ENCODE measurements at places on chromosomes 2 and 18. TPM values are rescaled to one million over a fixed set of nuclear protein-coding genes. Genes with fewer than 3 reads are reported as not detected.
A peak's percentile ranks its signal among the peaks of the same experiment; 100 is the strongest.

DNA sequence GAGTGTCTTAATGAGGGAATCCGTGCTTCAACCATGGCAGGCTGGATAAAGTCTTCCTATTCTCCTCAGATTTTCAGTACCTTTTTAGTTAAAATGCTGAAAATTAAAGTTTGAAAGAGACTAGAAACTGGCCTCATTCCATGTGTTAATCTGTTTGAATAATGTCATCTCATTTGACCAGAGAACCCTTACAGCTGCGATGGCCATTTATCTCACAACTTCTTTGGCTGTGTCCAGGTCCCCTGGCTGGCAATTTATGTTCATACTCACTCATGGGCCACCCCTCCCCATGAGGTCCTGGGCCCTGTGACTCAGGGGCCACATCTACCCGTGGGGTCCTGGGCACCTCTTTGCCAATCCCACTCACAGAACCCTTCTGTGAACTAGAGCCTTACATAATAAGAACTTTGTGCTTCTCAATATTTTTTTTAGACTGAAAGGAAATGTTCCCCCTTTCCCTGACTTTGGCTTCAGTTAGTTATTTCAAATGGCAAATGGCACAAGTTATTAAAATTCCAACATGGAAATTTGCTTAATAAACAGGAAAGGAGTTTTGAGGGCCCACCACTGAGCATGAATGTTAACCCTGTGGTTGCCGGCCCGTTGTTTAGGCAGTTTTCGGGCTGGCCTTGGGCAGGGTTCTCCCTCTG is 134.6 kb downstream of the UXS1 start:
- H3K36me3 ChIP-seq = no peaks in the 10 kb centered on the region
- no peak overlapping the region for H3K27ac ChIP-seq
- H3K4me1 ChIP-seq = peaks cover 58% of the 10 kb centered on the region
- H3K4me3 ChIP-seq = no peak overlapping the region
- DNase-seq = no peak
- H3K27me3 ChIP-seq = no peaks in the 10 kb centered on the region

DNA sequence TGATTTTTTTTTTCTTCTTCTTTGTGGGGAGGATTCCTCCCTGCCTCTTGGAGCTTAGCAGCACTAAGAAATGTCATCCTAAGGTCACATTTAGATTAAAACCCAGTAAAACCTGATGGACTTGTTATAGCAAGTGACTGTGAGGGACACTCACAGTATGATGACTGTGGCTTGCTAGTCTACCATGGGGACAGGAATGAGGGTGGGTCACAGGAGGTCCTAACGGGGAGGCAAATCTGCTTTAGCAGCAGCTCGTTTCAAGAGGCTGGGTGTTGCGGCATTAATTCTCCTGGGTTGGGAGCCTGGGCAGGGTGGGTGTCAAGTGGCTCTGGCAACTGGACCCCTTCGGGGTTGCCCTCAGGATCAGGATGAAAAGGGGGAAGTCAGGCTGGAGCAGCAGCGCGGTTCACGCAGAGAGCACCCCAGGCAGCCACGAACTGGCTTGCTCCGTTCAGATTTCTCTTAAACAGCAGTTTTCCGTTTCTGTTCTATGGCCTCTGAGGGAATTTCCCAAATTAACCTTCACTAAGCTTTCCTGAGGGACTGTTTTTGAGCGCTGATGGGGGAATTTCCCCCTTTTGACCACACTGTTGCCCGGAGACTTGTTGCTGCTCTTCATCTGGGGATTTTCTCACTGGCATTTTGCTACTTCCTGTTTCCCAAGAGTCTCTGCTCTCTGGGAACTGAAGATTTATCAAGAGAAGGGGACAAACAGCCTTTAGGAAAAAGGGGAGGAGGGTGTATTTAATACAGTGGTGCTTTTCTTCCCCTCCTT is 59.8 kb upstream of the PELI1 start:
- DNase-seq = peak; percentile 82
- peak overlapping the region; percentile 5 for H3K4me3 ChIP-seq
- no peaks in the 10 kb centered on the region for H3K36me3 ChIP-seq
- peaks cover 81% of the 10 kb centered on the region for H3K4me1 ChIP-seq
- no peaks in the 10 kb centered on the region for H3K27me3 ChIP-seq

GRCh38 chr2:170201734-170202393 is 23.9 kb downstream of the MYO3B start:
- no peak for DNase-seq
- no peak overlapping the region for H3K4me3 ChIP-seq
- H3K27me3 ChIP-seq = no peaks in the 10 kb centered on the region
- no peak overlapping the region for H3K27ac ChIP-seq
- no peaks in the 10 kb centered on the region for H3K4me1 ChIP-seq

GRCh38 chr18:74530584-74530862 is 3.8 kb upstream of the CNDP1 start:
- no peak overlapping the region for H3K27ac ChIP-seq
- H3K4me1 ChIP-seq = no peaks in the 10 kb centered on the region
- no peak overlapping the region for H3K4me3 ChIP-seq
- H3K27me3 ChIP-seq = no peaks in the 10 kb centered on the region

DSEL gene
- 1.2 TPM for total RNA-seq

GRCh38 chr2:224875841-224876240 is 159.7 kb upstream of the CCDC195 start:
- no peak overlapping the region for H3K4me3 ChIP-seq
- no peak overlapping the region for H3K27ac ChIP-seq
- H3K36me3 ChIP-seq = peaks cover 79% of the 10 kb centered on the region
- no peaks in the 10 kb centered on the region for H3K27me3 ChIP-seq
- DNase-seq = no peak
- peaks cover 5% of the 10 kb centered on the region for H3K4me1 ChIP-seq

DNA sequence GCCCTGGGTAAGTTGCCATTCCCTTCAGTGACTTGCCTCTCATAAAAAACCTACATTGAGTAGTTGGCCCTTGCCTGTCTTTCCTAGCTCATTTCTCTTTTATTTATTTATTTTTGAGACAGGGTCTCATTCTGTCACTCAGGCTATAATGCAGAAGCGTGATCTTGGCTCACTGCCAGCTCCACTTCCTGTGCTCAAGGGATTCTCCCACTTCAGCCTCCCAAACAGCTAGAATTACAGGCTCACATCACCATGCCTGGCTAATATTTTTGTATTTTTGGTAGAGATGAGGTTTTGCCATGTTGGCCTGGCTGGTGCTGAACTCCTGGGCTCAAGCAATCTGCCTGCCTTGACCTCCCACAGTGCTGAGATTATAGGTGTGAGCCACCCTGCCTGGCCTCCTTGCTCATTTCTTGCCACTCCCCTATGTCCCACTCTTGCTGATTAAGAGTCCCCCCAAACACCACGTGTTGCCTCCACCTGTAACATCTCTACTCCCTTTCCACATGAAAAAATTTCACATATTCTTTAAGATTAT is 12.6 kb downstream of the EVA1A start:
- H3K27ac ChIP-seq = no peak overlapping the region
- no peak for DNase-seq
- H3K4me1 ChIP-seq = no peaks in the 10 kb centered on the region
- no peaks in the 10 kb centered on the region for H3K36me3 ChIP-seq
- H3K4me3 ChIP-seq = no peak overlapping the region
- no peaks in the 10 kb centered on the region for H3K27me3 ChIP-seq

MFSD2B gene
- total RNA-seq = not detected

- no peaks in the 10 kb centered on the region for H3K27me3 ChIP-seq
- DNase-seq = no peak
- no peaks in the 10 kb centered on the region for H3K36me3 ChIP-seq
- no peaks in the 10 kb centered on the region for H3K4me1 ChIP-seq
- H3K27ac ChIP-seq = no peak overlapping the region
Observed at GRCh38 chr2:2028041-2028440, 283.7 kb upstream of the PXDN start.

DNA sequence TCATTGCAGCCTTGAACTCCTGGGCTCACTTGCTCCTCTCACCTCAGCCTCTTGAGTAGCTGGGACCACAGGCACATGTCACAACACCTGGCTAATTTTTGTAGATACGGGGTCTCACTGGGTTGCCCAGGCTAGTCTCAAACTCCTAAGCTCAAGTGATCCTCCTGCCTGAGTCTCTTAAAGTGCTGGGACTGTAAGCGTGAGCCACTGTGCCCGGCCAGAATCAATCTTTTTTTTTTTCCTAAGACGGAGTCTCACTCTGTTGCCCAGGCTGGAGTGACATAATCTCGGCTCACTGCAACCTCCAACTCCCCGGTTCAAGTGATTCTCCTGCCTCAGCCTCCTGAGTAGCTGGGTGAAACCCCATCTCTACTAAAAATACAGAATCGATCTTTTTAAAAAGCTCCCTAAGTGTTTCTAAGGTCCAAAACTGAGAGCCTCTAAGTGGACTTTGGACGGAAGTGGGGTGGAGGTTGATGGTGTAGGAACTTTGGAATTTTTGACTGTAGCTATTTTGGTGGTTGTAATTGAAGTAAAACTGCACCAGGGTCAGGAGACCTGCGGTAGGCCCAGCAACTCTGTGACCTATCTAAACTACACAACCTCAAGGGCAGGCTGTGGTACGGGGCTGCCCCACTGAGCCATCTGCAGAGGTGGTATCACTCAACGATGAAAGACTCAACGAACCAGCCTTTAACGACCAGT is 82.9 kb downstream of the POLR1A start:
- no peak overlapping the region for H3K27ac ChIP-seq
- no peak for DNase-seq
- H3K4me1 ChIP-seq = no peaks in the 10 kb centered on the region
- no peak overlapping the region for H3K4me3 ChIP-seq
- H3K36me3 ChIP-seq = peaks cover 22% of the 10 kb centered on the region

- H3K27ac ChIP-seq = no peak overlapping the region
- no peaks in the 10 kb centered on the region for H3K27me3 ChIP-seq
- H3K4me1 ChIP-seq = peaks cover 56% of the 10 kb centered on the region
- no peak overlapping the region for H3K4me3 ChIP-seq
- DNase-seq = peak; percentile 5
Observed at GRCh38 chr2:202669841-202670240, 35.1 kb downstream of the FAM117B start.

DNA sequence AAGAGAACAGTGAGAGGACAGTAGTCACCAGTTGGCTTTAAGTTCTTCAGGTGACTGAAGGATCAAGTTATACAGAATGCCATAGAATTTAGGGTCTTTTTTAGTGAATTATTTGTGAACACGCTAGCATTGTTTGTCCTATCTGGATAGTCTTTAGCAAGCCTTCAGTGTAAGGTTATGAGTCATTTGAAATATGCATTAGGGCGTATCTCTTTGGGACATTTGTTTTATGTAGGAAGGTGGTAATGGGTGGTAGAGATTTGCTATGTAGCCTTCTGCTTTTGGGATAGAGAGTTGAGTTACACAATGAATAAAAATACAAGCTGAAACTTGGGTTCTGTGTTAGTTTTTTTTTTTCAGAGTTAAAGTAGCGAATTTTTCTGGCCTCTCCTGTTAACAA is 13.0 kb downstream of the ACTR2 start:
- peaks cover 8% of the 10 kb centered on the region for H3K36me3 ChIP-seq
- no peak overlapping the region for H3K27ac ChIP-seq
- no peak for DNase-seq

GRCh38 chr2:234623521-234623991 is 126.7 kb upstream of the ARL4C start:
- no peaks in the 10 kb centered on the region for H3K27me3 ChIP-seq
- no peaks in the 10 kb centered on the region for H3K36me3 ChIP-seq
- H3K27ac ChIP-seq = no peak overlapping the region
- DNase-seq = no peak
- no peak overlapping the region for H3K4me3 ChIP-seq
